ENCODE measurements at places on chromosomes 1 and 21. TPM values are rescaled to one million over a fixed set of nuclear protein-coding genes. Genes with fewer than 3 reads are reported as not detected.

DNA sequence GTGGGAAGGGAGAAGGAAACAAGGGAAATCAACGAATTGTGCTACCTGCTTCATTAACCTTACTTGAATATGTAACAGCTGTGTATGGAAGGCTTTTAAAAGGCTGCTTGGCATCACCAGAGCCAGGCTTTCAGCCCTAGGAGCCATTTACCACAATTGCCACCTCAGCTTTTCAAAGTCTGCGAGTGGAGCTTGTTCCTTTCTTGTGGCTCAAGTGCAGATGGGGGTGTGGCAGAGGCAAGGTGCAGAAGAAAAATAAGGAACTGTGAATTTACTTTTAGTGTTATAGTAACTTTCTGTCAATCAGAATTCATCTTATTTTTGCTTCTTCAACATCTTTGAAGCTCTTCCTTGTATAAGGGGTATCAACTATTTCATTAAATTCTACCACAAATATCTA lies 17.6 kb downstream of the CLCA2 start:
- no peak for DNase-seq

- peak; percentile 37 for DNase-seq
Measured at GRCh38 chr1:87450615-87451209, 122.0 kb downstream of the LMO4 start.

- no peak for DNase-seq
Measured at GRCh38 chr1:46927249-46927835, 13.9 kb downstream of the CYP4A11 start.

DNA sequence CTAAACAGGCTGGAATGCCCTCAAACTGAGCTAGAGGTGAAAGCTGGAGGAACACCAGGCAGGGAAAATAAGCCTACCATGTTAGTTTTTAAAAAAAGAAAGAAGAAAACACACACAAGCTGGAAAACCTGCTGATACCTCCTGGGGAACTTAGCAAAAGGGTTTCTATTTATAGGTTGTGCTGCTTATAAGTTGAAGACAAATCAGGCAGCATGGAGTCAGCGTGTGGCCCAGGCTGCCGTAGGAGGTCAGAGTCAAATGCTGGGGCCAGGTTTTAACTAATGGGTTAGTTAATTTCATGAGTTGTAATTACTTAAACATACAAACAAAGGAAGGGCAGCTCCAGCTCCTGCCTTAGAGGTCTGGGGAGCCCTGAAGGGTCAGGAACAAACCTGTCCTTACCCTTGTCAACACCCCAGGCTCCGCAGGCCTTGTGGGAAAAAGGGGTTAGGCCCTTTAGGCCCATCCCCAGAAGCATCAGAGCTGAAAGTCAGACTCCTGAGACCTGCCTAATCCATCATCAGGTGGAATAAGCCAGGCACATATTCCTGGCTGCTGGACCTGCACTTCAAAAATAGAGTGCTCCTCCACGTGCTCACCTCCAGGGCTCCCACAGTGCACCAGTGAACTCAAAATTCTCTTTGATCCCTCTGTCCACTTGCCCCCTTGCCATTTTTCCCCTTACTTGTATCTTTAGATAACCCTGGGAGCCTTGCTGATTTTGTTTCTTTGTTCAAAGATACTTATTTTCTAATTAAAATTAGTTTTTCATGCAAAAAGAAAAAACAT lies 59.7 kb downstream of the BRINP2 start:
- DNase-seq: no peak

DNA sequence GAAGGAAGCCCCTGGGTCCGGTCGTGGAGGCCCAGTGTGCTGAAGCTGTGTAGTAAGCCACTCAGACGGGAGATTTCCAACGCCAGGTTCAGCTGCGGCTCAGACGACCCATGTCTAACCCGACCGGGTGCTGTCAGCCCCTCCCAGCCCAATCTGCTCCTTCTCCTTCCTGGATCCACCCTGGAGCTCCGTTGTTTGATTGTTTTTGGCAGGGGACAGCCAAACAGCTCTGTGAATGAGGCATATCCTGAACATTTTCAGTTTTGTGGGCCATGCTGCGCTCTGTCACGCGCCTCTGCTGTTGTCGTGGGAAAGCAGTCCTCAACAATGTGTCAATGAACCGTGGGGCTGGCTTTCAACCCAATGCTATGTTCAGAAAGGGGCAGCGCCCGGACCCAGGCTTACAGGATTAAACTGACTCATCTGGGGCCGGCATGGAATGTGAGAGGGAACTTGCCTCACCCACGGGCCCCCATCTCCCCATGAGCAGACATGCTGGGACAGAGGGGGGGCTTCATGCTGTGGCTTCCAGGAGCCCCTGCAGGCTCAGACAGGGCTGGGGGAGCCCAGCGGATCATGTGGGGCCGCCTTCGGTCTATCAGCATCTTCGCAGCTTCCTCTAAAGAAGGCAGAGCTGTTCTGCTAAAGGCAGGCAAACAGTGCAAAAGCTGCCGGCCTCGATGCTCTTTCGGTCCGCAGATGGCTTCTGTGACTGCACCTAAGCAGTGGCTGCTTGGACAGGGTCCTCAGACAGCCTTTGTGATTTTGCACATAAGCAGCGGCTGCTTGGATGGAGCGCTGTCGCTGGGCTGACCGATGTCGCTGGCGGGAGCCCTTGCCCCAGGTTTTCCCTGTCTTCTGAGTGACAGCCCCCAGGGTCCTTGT lies 101.7 kb downstream of the RIPK4 start:
- DNase-seq: no peak

DNA sequence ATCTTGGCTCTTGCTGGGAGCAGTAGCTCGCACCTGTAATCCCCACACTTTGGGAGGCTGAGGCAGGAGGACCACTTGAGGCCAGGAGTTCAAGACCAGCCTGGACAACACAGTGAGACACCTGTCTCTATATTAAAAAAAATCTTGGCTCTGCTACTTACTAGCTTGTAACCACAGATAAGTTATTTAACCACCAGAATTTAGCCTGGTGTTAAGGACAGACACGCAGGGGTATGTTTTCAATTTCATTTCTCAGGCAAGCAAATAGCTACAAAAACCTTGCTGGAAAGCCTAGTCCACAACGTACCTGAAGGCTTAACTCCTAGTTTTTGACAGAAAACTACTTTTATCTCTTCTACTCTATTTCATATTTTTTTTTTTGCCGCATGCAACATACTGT lies 24.8 kb upstream of the GFI1 start:
- DNase-seq: no peak

GRCh38 chr1:20029178-20029912 lies 40.6 kb upstream of the PLA2G5 start:
- DNase-seq: peak; percentile 66

DNA sequence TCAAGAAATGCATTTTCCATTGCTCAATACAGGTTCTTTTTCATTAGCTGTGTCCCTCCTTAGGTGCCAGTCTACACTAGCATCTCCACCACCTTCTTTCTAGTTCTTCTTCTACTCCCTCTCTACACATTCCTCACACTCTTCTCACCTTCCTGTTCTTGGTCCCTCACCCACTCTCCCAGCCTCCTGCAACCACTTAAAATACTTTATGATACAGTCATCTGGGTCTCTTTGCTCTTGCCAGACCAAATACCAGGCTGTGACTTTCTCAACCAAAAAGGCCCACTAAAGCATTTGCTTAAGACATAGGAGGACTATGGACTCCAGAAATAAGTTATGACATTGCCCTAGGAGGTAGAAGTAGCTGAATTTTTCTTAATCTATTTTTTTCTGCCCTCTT lies 35.1 kb downstream of the PIGM start:
- no peak for DNase-seq

GRCh38 chr1:82139751-82140468 lies 339.2 kb downstream of the ADGRL2 start:
- no peak for DNase-seq

GRCh38 chr1:179141592-179142251 lies 59.9 kb downstream of the TOR3A start:
- DNase-seq: no peak

DNA sequence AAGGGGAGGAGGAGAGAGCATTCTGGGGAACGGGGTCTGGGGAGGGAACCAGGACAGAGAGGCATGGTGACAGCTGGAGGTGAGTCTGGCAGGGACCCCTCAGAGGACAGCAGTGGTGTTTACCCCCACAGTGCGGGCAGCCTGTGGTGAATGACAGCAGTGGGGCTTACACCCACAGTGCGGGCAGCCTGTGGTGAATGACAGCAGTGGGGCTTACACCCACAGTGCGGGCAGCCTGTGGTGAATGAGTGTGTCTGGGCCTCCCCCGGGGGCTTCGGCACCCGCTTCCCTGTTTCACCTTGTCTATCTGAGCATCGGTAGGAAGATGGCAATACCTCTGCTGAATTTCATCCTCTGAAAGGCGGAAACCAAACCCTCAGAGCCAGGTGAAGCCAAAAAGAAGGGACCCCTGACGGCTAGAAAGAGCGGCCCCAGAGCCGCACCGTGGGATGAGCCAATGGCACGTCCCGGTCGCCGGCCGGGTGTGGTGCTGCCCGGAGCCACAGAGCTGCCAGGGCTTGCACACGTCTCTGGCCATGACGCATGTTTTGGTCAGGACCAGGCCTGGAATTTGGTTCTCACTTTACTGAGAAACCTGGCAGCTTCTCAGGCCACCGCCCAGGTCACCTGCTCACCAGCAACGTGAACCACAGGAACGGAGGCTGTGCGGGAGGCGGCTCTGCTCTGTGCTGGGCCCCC lies 54.1 kb downstream of the SIK1 start:
- DNase-seq: peak; percentile 18

DNA sequence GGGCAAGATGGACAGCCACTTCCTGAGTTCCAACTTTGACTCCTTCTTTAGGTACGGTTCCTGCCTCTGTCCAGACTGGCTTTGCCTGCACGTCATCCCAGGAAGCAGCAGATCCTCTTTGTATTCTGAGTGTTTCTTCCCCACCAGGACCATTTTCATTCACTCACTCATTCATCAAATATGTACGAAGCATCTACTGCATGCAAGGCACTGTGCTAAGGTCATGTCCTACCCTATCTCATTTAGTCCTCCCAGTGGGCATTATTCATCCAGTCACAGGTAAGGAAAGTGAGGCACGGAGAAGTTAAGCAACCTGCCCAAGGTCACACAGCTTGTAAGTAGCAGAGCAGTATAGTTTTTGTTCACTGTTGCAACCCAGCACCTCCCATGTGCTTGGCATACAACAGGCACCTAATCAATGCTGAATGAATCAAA lies 13.9 kb downstream of the CRYBG2 start:
- DNase-seq: no peak

- DNase-seq: no peak
Measured at GRCh38 chr1:229003233-229004031, 267.5 kb upstream of the RAB4A start.

DNA sequence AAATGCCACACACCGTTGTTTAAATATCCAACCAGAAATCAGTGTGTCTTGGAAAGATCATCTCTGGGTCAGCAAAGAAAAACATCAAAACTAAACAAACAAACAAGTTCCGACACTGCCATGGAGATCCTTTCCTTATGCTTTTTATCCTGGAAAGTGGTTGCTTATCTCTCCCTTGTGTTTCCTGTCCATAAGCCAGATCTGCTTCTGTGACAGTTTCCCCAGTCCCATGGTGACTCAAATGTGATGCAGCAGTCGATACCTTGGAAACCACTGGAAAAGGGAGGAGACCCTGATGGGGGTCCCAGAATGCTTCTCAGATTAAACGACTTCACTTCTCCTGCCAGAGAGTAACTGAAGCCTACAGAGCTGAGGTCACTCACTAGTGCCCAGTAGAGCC lies 94.7 kb downstream of the DMRTA2 start:
- DNase-seq: no peak

DNA sequence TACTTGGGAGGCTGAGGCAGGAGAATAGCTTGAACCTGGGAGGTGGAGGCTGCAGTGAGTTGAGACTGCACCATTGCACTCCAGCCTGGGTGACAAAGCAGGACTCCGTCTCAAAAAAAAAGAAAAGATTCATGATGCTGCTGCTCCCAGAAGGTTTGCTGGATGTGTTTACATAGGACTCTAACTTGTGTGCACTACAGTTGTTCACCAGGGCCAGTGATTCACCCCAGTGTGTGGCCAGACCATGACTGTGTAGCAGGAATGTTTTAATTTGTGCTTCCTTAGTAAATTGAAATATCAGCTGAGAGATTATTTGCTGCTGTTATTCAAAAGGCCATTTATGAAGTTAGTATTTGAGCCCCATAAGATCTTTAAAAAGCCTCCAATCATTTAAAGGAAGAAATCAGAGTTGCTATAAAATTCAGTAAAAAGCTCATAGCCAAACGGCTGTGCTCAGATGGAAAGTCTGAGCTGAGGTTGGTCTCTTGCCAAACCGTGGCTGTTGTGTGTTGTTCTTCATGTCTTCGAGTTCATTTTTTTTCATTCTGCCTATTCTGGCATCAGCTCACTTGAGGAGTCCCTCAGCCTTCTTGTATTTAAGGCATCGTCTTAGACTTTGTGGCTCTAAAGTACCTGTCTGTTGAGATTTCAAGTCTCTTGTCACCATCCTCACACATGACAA lies 18.1 kb upstream of the PGD start:
- DNase-seq: no peak

DNA sequence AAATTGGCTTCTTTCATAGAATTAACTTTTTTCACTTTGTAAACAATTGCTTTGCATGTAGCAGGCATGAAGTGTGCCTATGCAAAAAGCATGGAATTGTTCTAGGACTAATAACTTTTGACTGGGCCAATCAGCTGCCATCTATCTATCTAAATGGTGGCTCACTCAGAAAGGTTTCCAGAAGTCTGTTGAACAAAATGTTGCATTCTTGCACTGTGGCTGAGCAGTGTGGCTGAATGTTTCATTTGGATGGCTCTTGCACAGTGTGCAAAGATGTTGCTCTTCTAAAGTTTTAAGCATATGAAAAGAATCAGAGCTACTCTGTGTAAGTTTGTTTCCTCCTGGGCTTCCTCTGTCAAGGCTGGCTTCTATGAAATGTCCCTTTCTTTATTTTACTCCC lies 213.5 kb downstream of the KCTD3 start:
- no peak for DNase-seq

- DNase-seq: peak; percentile 36
Measured at GRCh38 chr1:112849425-112850033, 106.5 kb downstream of the SLC16A1 start.

DNA sequence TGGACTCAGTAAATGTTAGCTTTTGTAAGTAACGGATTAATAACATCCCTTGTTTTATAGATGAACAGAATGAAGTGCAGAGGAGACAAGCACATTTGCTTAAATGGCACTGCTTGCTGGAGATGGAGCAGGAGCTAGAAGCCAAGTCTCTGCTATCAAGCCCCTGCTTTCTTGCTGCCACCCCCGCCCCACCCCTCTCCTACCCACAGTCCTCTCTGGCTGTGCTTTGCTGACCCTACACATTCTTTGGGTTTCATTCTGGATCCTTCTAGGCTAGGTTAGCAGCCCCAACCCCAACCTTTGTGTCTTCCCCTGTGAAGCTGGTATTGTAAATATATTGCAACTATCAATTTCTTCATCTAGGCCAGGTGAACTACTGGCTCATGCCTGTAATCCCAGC lies 77.5 kb upstream of the CAPZB start:
- no peak for DNase-seq

GRCh38 chr1:10424651-10425050 lies 5.6 kb upstream of the CENPS start:
- DNase-seq: no peak

- DNase-seq: no peak
Measured at GRCh38 chr21:27371975-27372331, 405.1 kb upstream of the ADAMTS5 start.

SASS6 gene
- 2.2 TPM for total RNA-seq

SPSB1 gene
- 13.1 TPM for total RNA-seq

RCSD1 gene
- total RNA-seq: 45.3 TPM

SPRR2E gene
- total RNA-seq: not detected
